ENCODE measurements at places on chromosomes 1 and 21.

GRCh38 chr1:174158767-174159251 lies 511 bp upstream of the RABGAP1L start:
- DNase-seq, result no peak

DNA sequence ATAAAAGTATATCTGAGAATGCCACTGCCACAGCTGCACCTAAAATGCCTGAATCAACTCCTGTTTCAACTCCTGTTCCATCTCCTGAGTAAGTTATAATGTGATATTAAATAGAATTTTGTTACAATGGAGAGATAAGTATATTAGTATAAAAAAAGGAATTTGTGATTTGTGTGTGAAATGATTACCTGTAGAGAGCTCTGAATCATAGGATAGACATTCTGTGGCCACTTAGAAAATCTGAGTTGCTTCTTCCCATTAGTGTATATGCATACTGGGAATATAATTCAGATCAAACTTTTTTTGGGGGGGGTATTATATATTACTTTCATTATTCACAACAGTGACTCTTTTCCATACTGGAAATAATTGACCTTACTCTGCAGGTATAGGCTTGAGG lies 52.9 kb downstream of the SUCO start:
- no peak for DNase-seq

DNA sequence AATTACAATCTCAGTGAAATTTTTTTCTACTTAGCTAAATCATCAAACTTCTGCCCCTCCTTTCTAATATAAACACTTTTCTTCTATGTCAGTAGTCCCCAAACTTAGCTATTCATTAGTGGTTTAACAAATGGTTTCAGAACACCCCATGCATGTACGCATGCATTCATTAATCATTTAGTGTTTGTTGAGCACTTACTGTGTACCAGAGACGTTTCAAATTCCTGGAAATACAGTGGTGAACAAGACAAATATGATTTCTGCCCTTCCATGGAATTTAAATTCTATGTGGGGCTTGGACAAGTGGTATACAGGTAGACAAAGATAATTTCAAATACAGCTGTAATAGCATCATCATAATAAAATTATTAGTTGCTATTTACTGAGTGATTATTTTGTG lies 1.5 kb downstream of the ZBTB40 start:
- no peak for DNase-seq

DNA sequence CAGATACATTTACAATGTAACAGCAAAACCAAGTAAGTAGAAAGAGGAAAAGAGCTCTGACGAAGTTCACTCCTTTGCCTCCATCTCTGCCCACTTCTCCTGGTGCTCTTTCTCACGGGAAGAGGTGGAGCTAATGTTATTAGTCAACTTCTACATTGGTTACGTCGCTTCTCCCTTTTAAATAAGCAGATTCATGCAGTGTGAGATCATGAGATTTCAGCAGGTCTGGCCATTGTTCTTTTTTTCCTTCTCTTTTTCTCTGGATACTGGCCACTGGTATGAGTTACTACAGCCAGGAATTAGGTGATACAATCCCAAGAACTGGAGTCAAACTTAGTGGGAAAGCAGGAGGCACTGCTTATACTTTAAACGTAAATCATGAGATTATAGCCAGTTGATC lies 207.1 kb downstream of the AKT3 start:
- DNase-seq, result no peak

DNA sequence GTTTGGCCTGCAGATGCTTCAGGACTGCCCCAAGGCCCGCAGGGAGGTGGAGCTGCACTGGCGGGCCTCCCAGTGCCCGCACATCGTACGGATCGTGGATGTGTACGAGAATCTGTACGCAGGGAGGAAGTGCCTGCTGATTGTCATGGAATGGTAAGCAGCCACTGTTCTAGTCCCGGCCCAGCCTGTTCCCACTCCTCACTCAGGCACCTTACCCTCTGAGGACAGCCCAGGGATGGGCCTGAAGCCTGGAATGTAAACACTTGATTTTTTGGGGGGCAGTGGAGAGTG lies 41.9 kb upstream of the IL19 start:
- no peak for DNase-seq

- DNase-seq, result no peak
Observed at GRCh38 chr1:178254433-178254832, 160.5 kb downstream of the RASAL2 start.

GRCh38 chr21:43734131-43734927 lies 15.4 kb downstream of the PDXK start:
- DNase-seq, result no peak

Measured in stimulated activated CD8-positive, alpha-beta memory T cell treated with anti-CD3 and anti-CD28 coated beads, Interleukin-7, amount 100 ng/mL, for 4 hours (primary cell).